Naive thymus-derived CD4-positive, alpha-beta T cell (primary cell): ENCODE measurements at places on chromosomes 5 and 9. TPM values are rescaled to one million over a fixed set of nuclear protein-coding genes. Genes with fewer than 3 reads are reported as not detected.

The IL4 gene
- total RNA-seq = not detected

The OSTF1 gene
- total RNA-seq = 88.0 TPM

The OBP2B gene
- not detected for total RNA-seq

The CD74 gene
- 1,948 TPM for total RNA-seq

The GPR150 gene
- 0.43 and 0.48 TPM in 2 replicates for total RNA-seq

The TLR4 gene
- total RNA-seq = 1.0 TPM

The FAM221B gene
- not detected in 2 replicates for total RNA-seq

The DCAF10 gene
- total RNA-seq = 22.5 TPM

The FBXW5 gene
- total RNA-seq = 105 and 112 TPM in 2 replicates

The CAMK4 gene
- total RNA-seq = 108 and 118 TPM in 2 replicates

The GPR151 gene
- total RNA-seq = not detected in 2 replicates

The PRLR gene
- 1.4 TPM for total RNA-seq

The CDC25C gene
- 8.6 and 9.8 TPM in 2 replicates for total RNA-seq

The ANGPTL2 gene
- not detected for total RNA-seq

The GABRP gene
- total RNA-seq = not detected

The LMX1B gene
- total RNA-seq = not detected

The BAAT gene
- not detected for total RNA-seq

The ANKRD31 gene
- 0.93 TPM for total RNA-seq

The BARHL1 gene
- not detected for total RNA-seq

The SLC28A3 gene
- not detected for total RNA-seq

The GPX8 gene
- not detected for total RNA-seq

The RPL37 gene
- 2,769 TPM for total RNA-seq

The SH2D3C gene
- total RNA-seq = 51.9 TPM

The PAPPA gene
- 0.64 TPM for total RNA-seq

The CAMK2A gene
- total RNA-seq = not detected

The GALNT12 gene
- 14.3 TPM for total RNA-seq

The SOX30 gene
- 0.15 and 0.36 TPM in 2 replicates for total RNA-seq

The C1QTNF3 gene
- 5.5 TPM for total RNA-seq

The PKD2L2 gene
- not detected for total RNA-seq

The SLC46A2 gene
- 0.27 TPM for total RNA-seq

The CFAP90 gene
- not detected for total RNA-seq

The SLC25A2 gene
- 0.27 TPM for total RNA-seq

The PCDHGA3 gene
- total RNA-seq = 0.13 and 0.24 TPM in 2 replicates

The TEX48 gene
- total RNA-seq = not detected

The DHFR gene
- total RNA-seq = 64.1 and 68.9 TPM in 2 replicates

The CEL gene
- total RNA-seq = 0.32 TPM

The MYOZ3 gene
- not detected for total RNA-seq

The RNF183 gene
- total RNA-seq = not detected

The DNAH5 gene
- total RNA-seq = not detected

The SPDL1 gene
- 11.1 TPM for total RNA-seq

The F2RL1 gene
- 0.48 and 0.51 TPM in 2 replicates for total RNA-seq

The BTNL8 gene
- not detected for total RNA-seq

The RAB24 gene
- 44.8 and 45.4 TPM in 2 replicates for total RNA-seq

The TMEM203 gene
- 43.2 TPM for total RNA-seq

The MSX2 gene
- total RNA-seq = not detected

The FBLL1 gene
- not detected in 2 replicates for total RNA-seq

The PRRX2 gene
- total RNA-seq = not detected
